ENCODE measurements at places on chromosomes 1 and 21.

GRCh38 chr1:184605941-184606340 is 148.7 kb downstream of the EDEM3 start:
- DNase-seq = no peak

- DNase-seq = no peak
Observed at GRCh38 chr1:211132721-211133392, 1.1 kb downstream of the KCNH1 start.

GRCh38 chr1:97936976-97937375 is 16.1 kb upstream of the DPYD start:
- DNase-seq = no peak

DNA sequence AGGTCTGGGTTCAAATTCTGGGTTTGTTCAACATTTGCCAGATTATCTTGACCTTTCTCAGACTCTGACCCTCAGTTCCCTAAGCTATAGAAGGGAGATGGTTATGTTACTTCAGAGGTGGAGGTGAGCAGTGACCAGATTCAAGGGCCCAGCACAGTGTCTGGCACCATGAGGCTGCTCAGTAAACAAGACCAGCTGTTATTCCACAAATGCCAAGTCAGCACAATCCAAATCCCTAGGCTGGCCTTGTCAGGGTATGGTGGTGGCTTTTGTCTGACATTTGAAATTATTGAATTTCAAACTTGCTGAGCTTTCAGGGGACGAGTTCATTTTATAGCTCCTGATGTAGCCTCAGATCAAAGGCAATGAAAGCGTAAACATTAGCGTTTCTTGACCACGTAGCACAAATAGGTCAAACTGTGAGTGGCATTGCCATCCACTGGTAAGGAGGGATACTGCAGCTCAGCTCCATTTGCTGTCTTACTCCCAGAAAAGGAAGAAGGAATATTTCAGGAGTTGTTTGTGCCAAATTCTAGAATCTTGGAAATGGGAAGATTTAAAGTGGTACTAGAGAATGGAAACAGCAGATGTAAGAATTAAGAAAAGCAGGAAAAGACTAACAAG is 94.3 kb upstream of the EDN2 start:
- no peak for DNase-seq

- DNase-seq = no peak
Observed at GRCh38 chr1:56137521-56138505, 441.6 kb downstream of the PLPP3 start.

DNA sequence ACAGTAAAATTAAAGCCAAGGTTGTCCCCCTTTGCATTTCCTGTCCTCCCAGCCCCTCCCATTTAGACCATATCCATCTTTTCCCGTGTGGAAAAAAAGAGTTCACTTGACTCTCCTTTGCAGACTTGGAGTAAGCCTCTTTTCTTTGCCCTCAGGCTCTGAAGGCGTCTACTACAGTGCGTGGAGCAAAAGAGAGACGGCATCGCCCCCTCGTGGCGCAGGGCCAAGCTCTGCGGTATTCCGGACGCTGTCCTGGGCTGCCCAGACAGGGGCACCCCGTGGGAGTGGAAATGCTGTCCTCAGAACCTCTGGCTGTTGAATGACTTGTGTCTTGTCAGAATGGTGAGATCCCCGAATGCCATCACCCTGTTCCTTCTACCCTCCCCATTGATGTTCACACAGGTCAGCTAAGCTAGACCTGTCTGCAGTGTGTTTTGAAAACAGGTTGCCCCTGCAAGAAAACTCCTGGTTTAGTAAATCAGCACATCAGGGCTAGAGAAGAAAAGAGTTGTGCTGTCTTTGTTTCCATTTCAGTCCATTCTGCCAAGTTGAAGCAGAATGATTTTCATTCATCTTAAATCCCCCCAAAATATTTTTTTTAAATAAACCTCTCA is 12.3 kb upstream of the GJA8 start:
- peak; percentile 10 for DNase-seq

DNA sequence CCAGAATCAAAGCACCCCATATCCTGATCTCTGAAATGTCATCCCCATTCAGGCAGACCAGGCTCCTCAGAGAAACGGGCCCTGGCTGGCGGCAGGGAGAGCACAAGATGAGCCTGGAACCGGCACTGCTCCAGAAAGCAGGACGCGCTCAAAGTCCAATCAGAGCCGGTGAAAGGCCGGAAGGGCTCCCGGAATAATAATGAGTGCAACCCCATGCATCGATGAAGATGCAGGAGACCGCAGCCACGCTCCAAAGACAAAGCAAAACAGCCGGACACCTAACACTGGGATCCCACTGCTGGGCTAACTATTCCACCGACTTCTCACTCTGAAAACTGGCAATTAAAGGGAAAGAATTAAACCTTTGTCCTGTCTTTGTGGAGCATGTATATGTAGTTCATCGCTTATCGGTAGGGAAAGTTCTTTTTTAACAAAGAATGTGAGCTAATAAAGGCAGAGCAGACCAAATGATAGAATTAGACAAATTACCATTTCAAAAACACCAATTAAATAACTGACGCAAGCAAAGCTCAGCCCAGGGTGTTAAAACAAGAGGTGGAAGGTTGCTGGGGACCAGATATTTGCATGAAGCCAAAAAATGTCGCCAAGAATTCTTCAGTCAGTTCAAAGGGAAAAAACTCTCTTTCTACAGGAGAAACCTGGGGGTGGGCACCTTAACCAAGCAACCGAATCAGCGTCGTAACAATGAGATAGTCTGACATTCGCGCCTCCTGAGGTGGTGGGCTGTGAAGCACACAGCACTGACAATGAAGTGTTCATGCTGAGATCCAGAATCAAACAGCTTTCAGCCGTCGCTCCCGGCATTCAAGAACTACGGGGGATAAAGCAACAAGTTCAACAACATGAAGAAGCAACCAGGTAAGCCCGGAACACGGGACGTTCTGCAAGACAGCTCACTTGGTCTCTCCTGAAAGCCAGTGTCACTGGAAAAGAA is 95.2 kb downstream of the NPHP4 start:
- DNase-seq = peak; percentile 4

DNA sequence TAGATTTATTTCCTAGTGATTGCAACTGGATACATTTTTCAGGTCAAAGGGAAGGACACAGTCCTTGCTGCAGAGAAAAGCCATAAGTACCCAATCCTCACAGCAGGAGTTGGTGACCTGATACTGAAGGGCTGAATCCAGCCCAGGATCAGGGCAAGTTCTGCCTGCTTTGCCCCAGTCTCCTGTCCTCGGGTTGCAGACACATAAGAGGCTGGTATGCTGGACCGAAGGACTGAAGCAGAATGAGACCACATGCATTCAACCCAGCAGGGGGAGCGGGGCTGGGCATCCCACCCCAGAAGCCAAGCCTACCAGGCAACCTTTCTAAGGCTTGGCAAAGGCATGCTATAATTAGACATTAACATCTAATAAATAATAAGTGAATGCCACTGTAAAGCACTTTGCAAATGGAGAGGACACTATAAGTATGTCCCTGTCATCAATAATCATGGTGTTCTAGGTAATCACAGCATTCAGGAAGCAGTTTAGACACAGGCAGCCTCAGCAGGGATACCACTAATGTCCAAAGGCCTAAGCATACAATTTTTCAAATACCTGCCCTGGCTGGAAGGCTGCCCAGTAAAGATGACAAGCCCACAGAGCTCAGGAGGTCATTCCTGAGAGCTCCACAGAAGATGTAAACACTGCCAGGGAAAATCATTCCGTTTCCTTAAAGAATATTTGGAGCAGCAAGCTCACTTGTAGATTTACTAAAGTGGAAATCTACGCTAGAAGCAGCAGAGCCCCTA is 47.6 kb downstream of the KRTAP19-8 start:
- DNase-seq = no peak

GRCh38 chr1:155245163-155245524 is 10.1 kb downstream of the ENTREP3 start:
- DNase-seq = no peak

DNA sequence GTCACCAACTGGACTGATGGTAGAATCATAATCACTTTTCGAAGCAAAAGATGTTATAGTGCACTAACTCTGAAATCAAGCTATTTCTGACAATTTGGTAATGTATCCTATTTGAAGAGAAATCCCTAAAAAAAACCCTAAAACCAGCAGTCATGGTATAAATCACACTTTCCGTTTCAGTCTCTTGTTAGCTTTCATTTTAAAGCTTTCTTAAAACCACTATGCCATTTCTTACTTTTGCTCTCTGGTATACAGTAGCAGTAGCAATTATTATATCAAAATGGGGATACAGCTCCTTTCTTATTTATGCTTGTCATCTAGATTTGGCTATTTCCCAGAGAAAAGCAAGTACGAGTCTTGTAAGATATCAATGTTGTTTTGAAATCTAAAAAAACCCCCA is 323.3 kb downstream of the KCTD3 start:
- DNase-seq = no peak

DNA sequence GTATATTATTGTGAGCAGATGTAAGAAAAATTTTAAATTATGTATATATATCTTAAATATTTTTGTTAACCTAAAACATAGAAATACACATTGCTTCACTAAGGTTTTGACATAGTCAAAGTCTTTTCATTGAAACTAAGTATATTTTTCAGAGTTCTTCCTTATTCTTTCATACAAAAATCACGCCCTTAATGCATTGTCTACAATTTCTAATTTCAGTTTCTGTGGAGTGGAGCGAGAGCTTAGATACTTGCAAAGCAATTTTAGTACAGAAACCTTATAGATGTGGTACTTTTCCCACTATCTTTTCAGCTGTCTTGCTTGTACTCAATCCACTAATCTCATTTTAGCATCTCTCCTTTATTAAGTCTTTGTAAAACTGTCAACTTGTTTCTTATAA is 63.2 kb downstream of the CD58 start:
- no peak for DNase-seq

Data from kidney glomerular epithelial cell (primary cell).